Activated CD8-positive, alpha-beta T cell treated with anti-CD3 and anti-CD28 coated beads, Interleukin-2, amount 10 ng/mL, durations not matched to agents 7 days and 5 days (primary cell): ENCODE measurements at places on chromosomes 13 and 19. TPM values are rescaled to one million over a fixed set of nuclear protein-coding genes. Genes with fewer than 3 reads are reported as not detected.

- no peak for DNase-seq
- no peaks in the 10 kb centered on the region for H3K36me3 ChIP-seq
- H3K27me3 ChIP-seq = peaks cover 3% of the 10 kb centered on the region
- no peaks in the 10 kb centered on the region for H3K4me1 ChIP-seq
- no peak within 1 kb of the TSS for H3K27ac ChIP-seq
These were observed at the start of gene VSTM1 for GRCh38 chr19:54063350-54064116. TSS of gene VSTM1 (minus strand) at chr19:54063897. CDS start at chr19:54063777, 120 bp downstream.

DNA sequence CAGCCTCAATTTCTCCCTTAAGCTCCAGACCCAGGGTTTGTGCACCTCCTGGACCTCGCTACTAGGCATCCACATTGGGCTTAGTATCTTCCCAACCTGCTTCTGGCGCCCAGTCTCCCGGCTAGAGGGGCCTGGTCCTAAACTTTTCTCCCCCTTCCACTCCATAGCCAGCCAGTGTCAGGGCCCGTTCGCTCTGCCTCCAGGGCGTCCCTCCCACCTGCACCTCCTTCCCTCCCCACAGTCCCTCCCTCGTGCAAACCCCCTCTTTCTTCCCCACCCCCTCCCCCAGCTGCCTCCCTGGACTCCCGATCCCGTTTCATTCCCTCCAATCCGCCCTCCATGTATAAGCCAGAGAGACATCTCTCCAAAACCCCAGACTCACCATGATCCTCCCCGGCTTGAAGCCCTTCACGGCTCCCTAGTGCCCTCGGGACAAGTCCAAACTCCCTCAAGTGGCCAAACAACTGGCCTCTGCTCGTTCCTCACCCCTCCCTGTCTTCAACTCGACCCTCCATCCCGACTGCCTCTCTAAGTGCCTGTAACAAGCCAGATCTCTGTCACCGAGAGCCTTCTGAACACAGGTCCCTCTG is 997 bp upstream of the SAMD4B start:
- peak overlapping the region; percentile 91 for H3K27ac ChIP-seq
- no peaks in the 10 kb centered on the region for H3K27me3 ChIP-seq
- peaks cover 12% of the 10 kb centered on the region for H3K36me3 ChIP-seq
- H3K4me1 ChIP-seq = peaks cover 69% of the 10 kb centered on the region
- DNase-seq = peak; percentile 29

GRCh38 chr13:39684531-39685137 is 29.2 kb downstream of the COG6 start:
- DNase-seq = no peak
- peaks cover 24% of the 10 kb centered on the region for H3K36me3 ChIP-seq
- H3K4me1 ChIP-seq = peaks cover 22% of the 10 kb centered on the region
- H3K27me3 ChIP-seq = no peaks in the 10 kb centered on the region

The ZNF580 gene
- total RNA-seq = 32.1 TPM

DNA sequence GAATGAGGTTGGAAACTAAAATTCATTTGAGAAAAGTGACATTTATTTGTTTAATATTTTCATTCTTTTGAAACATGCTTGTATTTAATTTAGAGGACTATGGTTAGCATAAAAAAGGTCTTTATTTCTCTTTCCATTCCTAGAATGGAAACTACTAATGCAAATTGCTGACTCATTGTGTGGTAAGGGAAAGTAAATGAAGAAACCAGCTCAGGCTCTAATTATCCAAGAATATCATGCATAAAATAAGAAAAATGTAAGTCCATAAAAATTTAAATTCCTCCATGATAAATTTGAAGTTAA is 777.0 kb upstream of the SLITRK1 start:
- H3K4me3 ChIP-seq = no peak overlapping the region
- DNase-seq = no peak
- no peaks in the 10 kb centered on the region for H3K36me3 ChIP-seq
- no peaks in the 10 kb centered on the region for H3K4me1 ChIP-seq
- H3K27me3 ChIP-seq = no peaks in the 10 kb centered on the region

DNA sequence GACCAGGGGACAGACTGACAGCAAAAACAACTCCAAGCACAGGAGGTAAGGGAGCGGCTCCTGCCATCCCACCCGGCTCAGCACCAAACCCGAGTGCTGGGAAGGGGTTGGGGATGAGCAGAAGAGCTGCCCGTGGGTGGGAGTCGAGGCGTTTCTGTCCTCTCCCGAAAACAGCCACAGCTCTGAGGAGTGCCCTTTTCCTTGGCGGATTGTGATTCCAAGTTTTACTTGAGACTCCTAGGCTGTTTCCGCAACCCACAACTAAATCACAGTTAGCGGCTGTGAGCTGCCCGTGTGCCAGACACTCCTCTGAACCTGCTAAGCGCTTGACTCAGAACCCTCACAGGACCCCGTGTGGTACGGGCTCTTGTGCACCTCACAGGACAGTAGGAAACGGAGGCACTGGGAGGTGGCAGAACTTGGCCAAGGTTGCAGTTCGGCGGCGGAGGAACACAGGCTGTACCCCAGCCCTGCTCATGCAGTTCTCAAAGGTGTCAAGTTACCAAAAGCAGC is 21.4 kb downstream of the CFAP97D2 start:
- peaks cover 3% of the 10 kb centered on the region for H3K27me3 ChIP-seq
- peaks cover 3% of the 10 kb centered on the region for H3K36me3 ChIP-seq
- no peak for DNase-seq
- no peak overlapping the region for H3K27ac ChIP-seq

The CNMD gene
- not detected for total RNA-seq

The FGF9 gene
- total RNA-seq = not detected

The FZR1 gene
- 81.6 TPM for total RNA-seq

The BICRA gene
- total RNA-seq = 15.0 TPM

GRCh38 chr13:45941261-45941660 is 89.7 kb upstream of the SIAH3 start:
- no peak for DNase-seq
- H3K27me3 ChIP-seq = peaks cover 8% of the 10 kb centered on the region
- no peak overlapping the region for H3K4me3 ChIP-seq
- H3K27ac ChIP-seq = no peak overlapping the region
- H3K36me3 ChIP-seq = no peaks in the 10 kb centered on the region
- no peaks in the 10 kb centered on the region for H3K4me1 ChIP-seq

The FBXO17 gene
- not detected for total RNA-seq

- peak overlapping the region; percentile 71 for H3K4me3 ChIP-seq
- H3K4me1 ChIP-seq = peaks cover 63% of the 10 kb centered on the region
- H3K27me3 ChIP-seq = peaks cover 62% of the 10 kb centered on the region
- peaks cover 10% of the 10 kb centered on the region for H3K36me3 ChIP-seq
- no peak overlapping the region for H3K27ac ChIP-seq
These were observed 115.1 kb downstream of the KCNRG start for GRCh38 chr13:50130123-50130946.

The CYP4F8 gene
- total RNA-seq = not detected

The MISP gene
- total RNA-seq = not detected

DNA sequence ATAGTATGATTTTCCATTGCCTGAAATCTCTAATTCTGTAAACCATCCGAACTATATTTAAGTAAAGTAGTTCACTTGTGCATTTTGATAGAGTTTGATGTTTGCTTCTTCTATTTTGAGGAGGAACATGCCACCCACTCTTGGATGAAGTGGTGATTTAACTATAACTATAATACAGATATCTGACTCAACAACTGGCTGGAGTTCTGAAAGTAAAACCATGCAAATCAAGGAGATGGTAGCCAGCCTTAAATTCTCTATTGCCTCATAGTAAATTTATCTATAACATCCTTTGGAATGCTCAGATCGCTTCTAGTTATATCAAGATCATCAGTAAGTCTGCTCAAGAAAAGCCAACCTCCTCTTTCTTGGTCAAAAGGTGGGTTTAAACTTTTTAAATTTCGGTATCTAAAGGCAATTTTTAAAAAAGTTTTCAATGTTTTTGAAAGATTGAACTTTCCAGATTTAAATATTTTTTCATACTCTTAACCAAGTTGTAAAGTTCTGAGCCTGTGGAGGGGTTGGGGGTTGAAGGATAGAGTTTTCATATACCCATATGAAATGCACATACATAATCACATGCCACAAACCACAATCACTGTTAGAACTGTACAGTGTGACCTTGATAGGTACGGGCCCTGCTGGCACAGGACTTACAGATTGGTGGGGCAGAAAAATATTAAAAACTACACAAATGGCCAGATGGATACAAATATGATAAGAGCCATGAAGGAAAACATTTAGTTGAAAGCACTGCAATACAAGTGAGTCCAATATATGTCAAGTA is 90.5 kb upstream of the RFC3 start:
- no peak for DNase-seq
- H3K27ac ChIP-seq = no peak overlapping the region
- no peaks in the 10 kb centered on the region for H3K27me3 ChIP-seq
- no peak overlapping the region for H3K4me3 ChIP-seq
- peaks cover 12% of the 10 kb centered on the region for H3K4me1 ChIP-seq
- no peaks in the 10 kb centered on the region for H3K36me3 ChIP-seq

DNA sequence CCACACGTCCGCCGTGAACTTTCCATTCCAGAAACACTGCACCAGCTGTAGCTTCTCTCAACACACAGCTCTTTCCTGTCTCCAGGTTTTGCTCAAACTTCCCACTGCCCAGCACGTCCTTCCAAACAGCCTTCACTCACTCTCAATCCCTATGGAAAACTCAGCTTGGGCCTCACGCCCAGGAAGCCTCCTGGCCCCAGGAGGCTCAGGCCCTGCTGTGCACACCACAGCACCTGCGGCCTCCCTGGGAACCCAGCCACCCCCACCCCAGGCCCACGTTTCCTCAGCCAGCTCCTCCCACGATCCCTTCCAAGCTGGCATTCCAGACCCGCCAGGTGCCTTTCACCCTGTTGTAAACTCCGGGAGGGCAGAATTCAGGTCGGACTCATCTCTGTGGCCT is 35.2 kb downstream of the C13orf46 start:
- H3K4me1 ChIP-seq = no peaks in the 10 kb centered on the region
- H3K36me3 ChIP-seq = no peaks in the 10 kb centered on the region
- H3K4me3 ChIP-seq = no peak overlapping the region

The KIR2DL1 gene
- not detected for total RNA-seq

The LYPD3 gene
- total RNA-seq = 1.1 TPM

DNA sequence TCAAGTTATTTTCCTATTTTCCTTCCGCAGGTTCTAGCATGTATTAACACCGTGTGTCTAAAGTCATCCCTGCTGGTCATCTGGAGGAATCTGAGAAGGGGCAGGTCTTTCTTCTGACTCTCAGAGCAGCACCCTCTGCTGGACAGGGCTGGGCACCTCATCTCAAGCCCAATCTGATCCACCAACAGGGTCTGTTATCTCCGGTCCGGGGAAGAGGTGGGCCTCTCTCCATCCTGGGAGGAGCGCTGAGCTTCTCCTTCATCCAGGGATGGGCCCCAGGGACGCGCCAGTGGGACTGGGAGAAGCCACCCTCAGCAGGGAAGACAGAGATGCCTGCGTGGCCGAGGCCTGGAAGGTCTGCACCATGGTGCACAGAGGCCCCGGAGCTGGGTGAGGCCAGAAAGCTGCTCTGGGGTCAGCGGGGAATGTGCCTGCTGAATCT is 26.0 kb upstream of the ZNF331 start:
- H3K27ac ChIP-seq = no peak overlapping the region
- peak; percentile 54 for DNase-seq
- H3K4me3 ChIP-seq = no peak overlapping the region

DNA sequence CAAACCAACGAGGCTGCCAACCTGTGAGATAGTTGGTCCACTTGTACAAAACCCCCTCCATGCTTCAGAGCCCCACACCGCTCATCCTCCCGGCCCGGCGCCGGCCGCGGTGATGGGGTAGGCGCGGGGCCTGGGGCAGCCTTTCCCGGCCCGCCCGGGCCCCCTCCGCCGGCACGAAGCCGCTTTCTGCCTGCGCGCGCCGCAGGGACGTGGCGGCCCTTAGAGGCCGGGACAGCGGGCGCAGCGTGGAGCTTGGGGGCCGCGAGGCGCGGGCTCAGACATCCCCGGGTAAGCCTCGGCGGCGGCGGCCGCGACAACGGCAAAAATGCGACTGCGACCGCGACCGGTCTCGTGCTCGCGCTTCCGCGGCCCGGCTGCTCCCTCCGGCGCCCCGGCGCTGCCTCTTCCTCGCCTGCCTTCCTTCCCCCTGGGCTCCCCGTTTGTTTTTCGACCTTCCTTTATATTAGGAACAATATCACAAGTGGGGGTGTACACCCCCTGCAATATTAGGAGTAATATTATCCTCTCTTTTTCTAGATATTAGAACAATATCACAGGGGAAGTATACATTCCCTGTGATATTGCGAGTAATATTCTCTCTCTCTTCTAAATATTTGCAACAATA is 53.9 kb upstream of the CEACAM21 start:
- DNase-seq = peak; percentile 64
- peaks cover 43% of the 10 kb centered on the region for H3K27me3 ChIP-seq
- peak overlapping the region; percentile 73 for H3K4me3 ChIP-seq
- no peaks in the 10 kb centered on the region for H3K36me3 ChIP-seq

- peak overlapping the region; percentile 94 for H3K27ac ChIP-seq
- peaks cover 30% of the 10 kb centered on the region for H3K4me1 ChIP-seq
- peak overlapping the region; percentile 95 for H3K4me3 ChIP-seq
- DNase-seq = no peak
- peaks cover 50% of the 10 kb centered on the region for H3K36me3 ChIP-seq
These were observed 640 bp upstream of the ZNF544 start for GRCh38 chr19:58227964-58228584.

GRCh38 chr13:51541809-51542258 is 42.4 kb upstream of the WDFY2 start:
- H3K27me3 ChIP-seq = peaks cover 13% of the 10 kb centered on the region
- no peak overlapping the region for H3K4me3 ChIP-seq
- no peak for DNase-seq

DNA sequence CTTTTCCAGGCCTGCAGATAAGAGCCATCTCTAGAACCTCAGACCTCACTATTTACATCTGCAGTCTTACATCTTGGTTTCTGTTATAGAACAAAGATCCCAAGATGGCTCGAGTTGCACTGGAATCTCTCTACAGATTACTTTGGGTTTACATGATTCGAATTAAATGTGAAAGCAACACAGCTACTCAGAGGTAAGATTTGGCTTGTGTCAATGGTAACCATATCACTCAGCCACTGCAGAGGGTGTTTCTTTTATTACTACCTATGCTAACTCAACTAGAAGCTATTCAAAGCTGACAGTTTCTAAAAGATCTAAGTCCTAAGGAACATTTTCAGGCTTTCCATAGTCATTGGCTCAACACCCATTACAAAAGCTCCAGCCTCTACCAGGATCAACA is 115.6 kb downstream of the FRY start:
- no peak overlapping the region for H3K27ac ChIP-seq
- no peaks in the 10 kb centered on the region for H3K36me3 ChIP-seq

DNA sequence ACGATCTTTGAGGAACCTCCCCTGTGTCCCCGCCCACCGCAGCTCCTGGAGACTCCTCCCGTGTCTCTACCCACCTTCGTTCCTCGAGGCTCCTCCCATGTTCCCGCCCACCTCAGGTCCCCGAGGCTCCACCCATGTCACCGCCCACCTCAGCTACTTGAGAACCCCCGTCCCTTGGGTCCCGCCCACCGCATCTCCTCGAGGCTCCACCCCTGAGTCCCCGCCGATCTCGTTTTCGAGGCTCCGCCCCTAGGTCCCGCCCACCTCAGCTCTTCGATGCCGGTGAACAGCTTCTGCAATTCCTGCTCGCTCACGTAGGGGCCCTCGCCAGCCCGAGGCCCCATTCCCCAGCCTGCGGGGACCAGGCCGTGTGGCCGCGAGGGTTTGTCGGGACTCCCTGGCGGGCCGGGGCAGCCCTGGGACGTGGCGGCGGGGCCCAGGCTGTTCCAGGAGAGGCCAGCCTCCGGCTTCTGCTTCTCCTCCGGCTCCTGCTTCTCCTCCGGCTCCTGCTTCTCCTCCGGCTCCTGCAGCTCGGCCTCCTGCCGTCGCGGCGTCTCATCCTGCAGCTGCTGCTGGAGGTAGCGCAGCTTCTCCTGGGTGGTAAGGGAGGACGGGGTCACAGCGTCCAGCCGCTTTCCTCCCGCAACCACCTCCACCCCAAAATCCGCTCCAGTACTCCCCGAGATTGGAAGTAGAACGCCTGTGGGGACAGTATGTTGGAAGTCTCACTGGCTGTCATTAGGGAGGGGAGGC is 16.7 kb downstream of the TSKS start:
- H3K36me3 ChIP-seq = no peaks in the 10 kb centered on the region
- no peaks in the 10 kb centered on the region for H3K27me3 ChIP-seq
- no peak overlapping the region for H3K4me3 ChIP-seq
- peaks cover 2% of the 10 kb centered on the region for H3K4me1 ChIP-seq
- DNase-seq = peak; percentile 52

The C13orf46 gene
- total RNA-seq = 3.1 TPM
